ENCODE measurements at places on chromosomes 5 and 9.
A peak's percentile ranks its signal among the peaks of the same experiment; 100 is the strongest.

DNA sequence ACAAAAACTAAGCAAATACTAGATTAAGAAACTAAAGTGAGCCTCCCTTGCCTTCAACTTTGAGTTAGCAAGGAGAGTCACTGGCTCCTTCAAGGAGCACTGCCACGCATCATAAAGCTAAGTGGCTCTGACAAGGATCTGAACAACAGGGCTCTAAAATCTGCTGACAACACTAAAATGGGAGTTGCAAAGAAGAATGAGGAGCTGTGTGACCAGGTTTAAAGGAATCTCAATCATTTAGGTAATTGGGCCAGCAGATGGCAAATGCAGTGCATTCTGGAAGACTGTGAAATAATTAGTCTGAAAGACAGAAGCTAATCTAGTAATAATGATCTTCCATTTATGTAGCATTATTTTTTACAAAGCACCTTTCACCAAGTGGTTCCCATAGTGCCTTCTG is 297.0 kb upstream of the TAS2R1 start:
- H3K27me3 ChIP-seq, result no peaks in the 10 kb centered on the region
- no peaks in the 10 kb centered on the region for H3K4me1 ChIP-seq
- no peak for DNase-seq
- H3K4me3 ChIP-seq, result no peak overlapping the region
- H3K36me3 ChIP-seq, result no peaks in the 10 kb centered on the region
- H3K27ac ChIP-seq, result no peak overlapping the region

DNA sequence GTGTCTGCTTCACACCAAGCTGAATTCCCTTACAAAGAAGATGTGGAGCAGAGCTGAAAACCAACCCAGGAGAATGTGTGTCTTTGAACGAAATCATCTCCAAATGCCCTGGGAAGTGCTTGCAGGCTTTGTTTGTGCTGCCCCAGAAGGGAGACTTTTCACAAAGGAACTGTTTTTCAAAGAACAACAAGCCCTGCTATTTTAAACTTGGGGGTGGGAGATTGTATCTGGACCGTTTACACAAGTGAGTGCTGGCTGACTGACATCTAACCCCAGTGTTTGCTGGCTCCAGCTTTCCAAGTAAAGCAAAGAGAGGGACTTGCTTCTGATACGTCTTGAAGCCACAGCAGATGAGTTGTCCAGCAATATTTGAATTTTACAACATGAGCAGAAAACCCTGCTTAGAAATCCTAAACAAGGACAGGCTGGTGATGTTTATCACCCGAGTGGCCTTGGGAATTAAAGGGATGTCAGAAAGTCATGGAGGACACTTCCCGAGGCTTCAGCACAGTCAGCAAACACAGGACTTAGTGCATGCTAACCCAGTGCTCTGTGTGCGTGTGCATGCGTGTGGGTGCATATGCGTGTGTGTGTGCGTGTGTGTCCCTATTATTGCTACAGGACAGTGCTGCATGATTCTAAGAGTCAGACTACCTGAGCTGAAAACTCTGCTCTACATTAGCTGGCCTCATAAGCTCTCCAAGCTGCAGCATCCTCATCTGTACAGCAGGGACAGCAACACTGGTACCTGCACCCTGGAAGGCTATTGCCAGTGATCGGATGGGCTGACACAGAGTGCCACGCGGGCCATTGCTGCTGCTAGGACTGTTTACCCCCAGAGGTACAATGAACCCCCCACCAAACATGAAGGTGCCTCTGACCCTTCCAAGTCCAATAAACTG is 1.4 kb downstream of the ADAMTS12 start:
- no peaks in the 10 kb centered on the region for H3K36me3 ChIP-seq
- H3K27me3 ChIP-seq, result no peaks in the 10 kb centered on the region
- no peaks in the 10 kb centered on the region for H3K4me1 ChIP-seq
- H3K27ac ChIP-seq, result no peak overlapping the region
- peak overlapping the region; percentile 22 for H3K4me3 ChIP-seq

DNA sequence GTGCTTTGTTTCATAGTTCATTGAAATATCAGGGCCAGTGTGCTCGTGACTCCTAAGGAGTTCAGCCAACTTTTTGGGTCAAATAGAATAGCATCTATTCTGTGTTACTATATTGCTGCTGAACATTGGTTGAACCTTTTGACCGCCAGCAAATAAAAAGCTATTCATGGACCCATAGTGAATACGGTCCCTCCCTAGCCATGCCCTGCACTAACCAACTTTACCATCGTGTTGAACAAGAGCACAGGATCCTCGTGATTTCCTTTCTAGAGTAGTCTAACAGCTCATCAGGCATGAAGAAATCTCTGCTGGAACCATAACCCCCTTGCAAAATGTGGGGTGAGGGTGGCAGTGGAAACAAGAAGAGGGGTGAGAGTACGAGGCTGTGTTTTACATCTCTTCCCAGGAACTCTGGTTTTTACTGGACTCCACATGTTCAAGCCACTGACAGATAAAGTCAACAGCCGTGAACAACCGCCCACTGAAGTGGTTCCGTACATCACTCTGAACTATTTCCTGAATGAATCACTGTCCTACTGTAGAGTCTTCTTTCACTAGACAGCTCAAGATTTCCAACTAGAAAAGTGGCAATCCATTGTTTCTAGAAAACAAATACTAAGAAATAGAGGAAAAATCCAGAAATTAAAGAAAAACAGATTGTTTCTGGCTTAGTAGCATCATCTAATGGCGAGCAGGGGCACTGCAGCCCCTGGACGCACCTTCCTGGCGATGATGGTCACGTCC is 70.1 kb upstream of the SPATA31E1 start:
- no peaks in the 10 kb centered on the region for H3K36me3 ChIP-seq
- peaks cover 12% of the 10 kb centered on the region for H3K4me1 ChIP-seq
- H3K27ac ChIP-seq, result peak overlapping the region; percentile 4
- H3K4me3 ChIP-seq, result no peak overlapping the region
- H3K27me3 ChIP-seq, result no peaks in the 10 kb centered on the region
- DNase-seq, result peak; percentile 59

DNA sequence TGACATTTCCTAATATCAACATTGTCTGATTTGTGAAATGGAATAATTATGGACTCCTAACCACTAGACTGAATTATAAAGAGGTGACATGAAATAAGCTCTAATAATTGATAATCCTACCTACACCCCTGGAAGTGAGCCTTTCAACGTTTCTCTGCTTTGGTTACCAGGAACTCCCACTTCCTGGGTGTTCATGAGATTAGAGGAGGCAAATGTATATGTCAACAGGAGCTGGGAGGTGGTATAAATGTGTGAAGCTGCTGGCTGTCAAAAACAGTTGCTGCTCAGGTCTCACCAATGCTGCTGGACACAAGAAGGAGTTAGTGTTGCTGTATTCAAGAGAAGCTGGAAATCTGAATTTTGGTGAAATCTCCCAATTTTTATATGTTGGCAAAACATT is 96.8 kb downstream of the CAMK4 start:
- no peaks in the 10 kb centered on the region for H3K36me3 ChIP-seq
- H3K27ac ChIP-seq, result no peak overlapping the region
- no peaks in the 10 kb centered on the region for H3K4me1 ChIP-seq
- no peak overlapping the region for H3K4me3 ChIP-seq

GRCh38 chr9:93467062-93467416 is 13.7 kb upstream of the FAM120AOS start:
- no peaks in the 10 kb centered on the region for H3K27me3 ChIP-seq
- H3K27ac ChIP-seq, result peak overlapping the region; percentile 42

DNA sequence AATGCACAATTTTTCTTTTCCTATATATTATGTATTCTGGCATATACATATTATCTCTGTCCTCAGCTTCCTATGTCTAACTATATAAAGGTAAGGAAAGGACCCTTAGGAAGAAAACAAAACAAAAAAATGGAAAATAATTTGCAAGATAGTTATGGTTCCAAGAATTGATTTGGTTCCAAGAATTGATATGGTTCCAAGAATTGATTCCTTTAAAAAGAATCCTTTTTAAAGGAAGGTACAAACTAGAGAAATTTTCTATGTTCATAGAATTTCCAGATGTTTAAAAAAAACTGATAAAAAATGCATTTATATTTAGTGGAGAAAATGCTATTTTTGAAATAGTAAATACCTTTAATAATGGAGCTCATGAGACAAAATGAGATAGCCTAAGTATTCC is 12.1 kb downstream of the LYRM7 start:
- H3K36me3 ChIP-seq, result no peaks in the 10 kb centered on the region
- no peak overlapping the region for H3K4me3 ChIP-seq
- no peak for DNase-seq
- no peaks in the 10 kb centered on the region for H3K27me3 ChIP-seq

DNA sequence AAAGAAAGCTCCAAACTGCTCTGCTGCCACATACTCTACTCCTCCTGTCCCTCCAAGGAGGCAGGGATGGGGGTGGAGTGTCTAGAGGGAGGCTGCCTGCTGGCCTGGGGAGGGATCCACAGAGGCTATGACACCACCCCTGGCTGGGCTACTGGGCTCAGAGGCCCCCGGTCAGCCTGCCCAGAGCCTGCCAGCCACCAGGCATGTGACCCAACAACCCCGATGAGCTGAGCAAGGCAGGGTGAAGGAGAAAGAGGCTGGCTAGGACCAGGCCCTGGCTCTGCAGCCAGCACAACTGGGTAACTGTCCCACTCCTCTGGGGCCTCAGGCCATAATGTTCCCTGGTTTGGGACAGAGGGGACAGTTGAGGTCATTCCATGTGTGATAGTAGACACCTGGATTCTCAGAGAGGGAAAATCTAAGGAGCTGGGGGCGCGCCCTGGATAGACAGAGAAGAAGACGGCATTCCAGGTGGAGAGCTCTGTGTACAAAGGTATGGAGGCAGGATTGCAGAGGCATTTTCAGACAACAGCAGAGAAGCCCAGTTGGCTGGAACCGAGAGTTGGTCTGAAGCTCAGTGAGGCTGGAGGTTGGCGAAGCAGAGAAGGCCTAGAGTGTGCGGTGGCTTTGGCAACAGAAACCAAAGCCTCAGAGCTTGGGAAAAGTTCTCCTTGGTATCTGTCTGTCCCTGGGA is 33.8 kb upstream of the IL17B start:
- H3K27me3 ChIP-seq, result no peaks in the 10 kb centered on the region
- H3K4me1 ChIP-seq, result peaks cover 3% of the 10 kb centered on the region
- H3K27ac ChIP-seq, result no peak overlapping the region
- no peak overlapping the region for H3K4me3 ChIP-seq
- no peaks in the 10 kb centered on the region for H3K36me3 ChIP-seq

- no peaks in the 10 kb centered on the region for H3K27me3 ChIP-seq
- H3K36me3 ChIP-seq, result no peaks in the 10 kb centered on the region
- peaks cover under 1% of the 10 kb centered on the region for H3K4me1 ChIP-seq
- H3K4me3 ChIP-seq, result no peak overlapping the region
- H3K27ac ChIP-seq, result peak overlapping the region; percentile 40
Measured at GRCh38 chr9:105257809-105258208, 13.4 kb downstream of the SLC44A1 start.

All from liver (tissue), 10 donors.